ENCODE measurements at places on chromosomes 1 and 21. TPM values are rescaled to one million over a fixed set of nuclear protein-coding genes. Genes with fewer than 3 reads are reported as not detected.

The S100A6 gene
- 207 TPM for polyA plus RNA-seq

The ETV3L gene
- not detected for polyA plus RNA-seq

The VANGL2 gene
- 17.8 TPM for polyA plus RNA-seq

The CFHR5 gene
- not detected for polyA plus RNA-seq

The AMY1C gene
- not detected for polyA plus RNA-seq

The KRTAP13-2 gene
- not detected for polyA plus RNA-seq

The SPTA1 gene
- polyA plus RNA-seq = 3.3 TPM

The HJV gene
- 210 TPM for polyA plus RNA-seq

The RHBDL2 gene
- 0.81 TPM for polyA plus RNA-seq

Data from muscle of back (tissue), 13 donors.